ENCODE measurements at places on chromosomes 7 and 10.

GRCh38 chr10:120735773-120736371 lies 115.3 kb upstream of the WDR11 start:
- peak; percentile 31 for DNase-seq

GRCh38 chr10:116620423-116621400 lies at the start of gene PNLIPRP2:
Gene PNLIPRP2, plus strand, starts transcription at chr10:116620953.
- DNase-seq = no peak

DNA sequence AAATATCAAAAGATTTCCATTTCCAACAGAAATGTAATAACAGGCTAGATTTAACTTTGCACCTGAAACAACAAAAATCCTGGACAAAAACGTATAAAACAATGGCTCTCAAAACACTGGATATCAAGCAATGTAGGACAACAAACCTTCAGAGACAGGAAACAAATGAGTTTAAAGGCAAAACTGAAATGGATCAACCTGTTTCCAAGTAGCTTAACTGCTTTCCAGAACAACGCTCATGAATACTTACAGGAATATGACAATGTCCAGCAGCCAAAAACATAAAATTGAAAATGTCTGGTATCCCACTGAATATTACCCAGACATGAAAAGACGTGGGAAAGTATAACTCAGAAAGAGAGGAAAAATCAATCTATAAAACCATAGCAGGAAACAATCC lies 62.8 kb downstream of the CUBN start:
- DNase-seq = no peak

DNA sequence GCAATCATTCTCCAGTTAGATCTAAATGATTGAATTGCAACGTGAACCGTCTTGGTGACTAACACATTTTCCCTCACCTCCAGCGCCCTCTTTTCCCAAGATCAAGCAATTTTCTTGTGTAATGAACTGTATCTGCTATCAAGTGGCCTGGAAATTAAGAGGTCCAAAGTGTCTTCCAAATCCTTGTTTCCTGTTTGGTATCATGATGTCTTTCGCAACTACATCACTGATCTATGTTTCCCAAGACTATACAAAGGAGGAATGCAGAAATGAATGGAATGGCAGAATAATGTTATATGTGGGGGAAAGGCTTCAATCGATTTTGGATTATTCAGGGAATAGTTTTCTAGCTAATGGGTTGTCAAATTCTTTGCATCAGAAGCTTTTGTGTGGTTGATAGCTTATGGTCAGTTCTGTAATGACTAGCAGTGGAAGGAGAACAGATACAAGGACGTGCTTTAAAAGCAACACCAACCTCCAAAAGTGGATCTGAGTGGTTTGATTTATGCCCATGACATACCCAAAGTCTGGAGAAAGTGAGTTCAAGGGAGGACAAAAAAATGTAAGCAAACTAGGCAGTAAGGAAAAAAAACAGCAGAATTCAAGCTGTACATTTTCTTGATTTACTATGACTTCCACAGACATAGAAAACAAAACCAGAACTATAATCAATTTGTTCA lies 14.6 kb upstream of the ZEB1 start:
- DNase-seq = no peak

DNA sequence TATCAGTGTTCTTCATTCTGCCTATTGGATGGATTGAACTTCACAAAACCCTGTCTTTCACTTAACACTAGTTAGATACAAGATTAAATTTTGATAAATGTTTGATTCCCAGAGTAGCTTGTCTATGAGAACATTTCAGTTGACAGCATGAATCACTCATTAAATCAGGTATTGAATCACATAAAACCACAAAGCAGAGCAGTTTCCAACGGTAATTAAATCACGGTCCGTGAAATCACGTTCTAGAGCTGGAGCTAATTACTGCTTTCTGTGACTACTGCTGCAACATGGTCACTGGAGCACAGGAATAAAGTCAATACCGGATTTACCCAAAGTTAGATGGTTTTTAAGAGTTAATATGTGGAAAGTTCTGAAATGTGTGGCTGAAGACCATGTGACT lies 257.8 kb upstream of the PCDH15 start:
- no peak for DNase-seq

DNA sequence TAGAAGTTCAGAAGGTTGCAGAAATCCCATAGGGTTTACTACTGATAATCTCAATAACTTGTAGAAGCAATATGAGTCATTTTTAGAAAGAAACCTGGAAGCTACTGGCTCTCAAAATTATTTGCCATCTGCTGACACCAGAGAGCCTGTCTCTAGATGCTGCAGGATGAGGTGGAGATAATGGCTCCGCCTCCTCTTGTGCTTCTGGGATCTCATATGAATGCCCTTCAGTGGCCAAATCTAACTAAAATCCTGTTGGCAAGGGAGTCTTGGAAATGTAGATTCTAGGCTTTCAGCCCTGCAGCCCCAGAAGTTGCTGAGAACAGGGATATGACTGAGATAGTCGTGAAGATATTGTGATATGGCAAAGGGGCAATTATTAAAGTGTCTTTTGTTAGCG lies 348.1 kb downstream of the CCSER2 start:
- DNase-seq = no peak

- no peak for DNase-seq
Measured at GRCh38 chr10:47159361-47160260, 140.4 kb upstream of the GDF10 start.

GRCh38 chr7:130277763-130278643 lies 11.3 kb downstream of the CPA2 start:
- DNase-seq = peak; percentile 68

DNA sequence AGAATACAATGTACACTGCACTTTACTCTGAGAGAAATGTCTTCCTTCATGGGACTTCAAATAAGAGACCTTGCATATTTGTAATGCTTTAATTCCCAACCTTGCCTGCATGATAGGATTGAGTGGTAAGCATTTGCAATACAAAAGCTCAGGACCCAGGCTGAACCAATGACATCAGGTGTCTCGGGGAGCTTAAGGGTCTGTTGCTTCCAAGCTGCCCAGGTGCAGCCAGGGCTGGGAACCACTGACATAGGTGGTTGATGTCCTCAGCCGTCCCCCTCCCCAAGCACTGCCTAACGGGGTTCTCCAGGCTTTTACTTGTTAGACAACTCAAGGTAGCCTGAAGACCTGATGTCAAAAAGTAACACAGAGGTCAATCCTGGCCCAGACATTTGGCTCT lies 29.1 kb downstream of the FIGNL1 start:
- DNase-seq = no peak

GRCh38 chr10:97762816-97763215 lies 9.0 kb downstream of the SFRP5 start:
- DNase-seq = peak; percentile 86

DNA sequence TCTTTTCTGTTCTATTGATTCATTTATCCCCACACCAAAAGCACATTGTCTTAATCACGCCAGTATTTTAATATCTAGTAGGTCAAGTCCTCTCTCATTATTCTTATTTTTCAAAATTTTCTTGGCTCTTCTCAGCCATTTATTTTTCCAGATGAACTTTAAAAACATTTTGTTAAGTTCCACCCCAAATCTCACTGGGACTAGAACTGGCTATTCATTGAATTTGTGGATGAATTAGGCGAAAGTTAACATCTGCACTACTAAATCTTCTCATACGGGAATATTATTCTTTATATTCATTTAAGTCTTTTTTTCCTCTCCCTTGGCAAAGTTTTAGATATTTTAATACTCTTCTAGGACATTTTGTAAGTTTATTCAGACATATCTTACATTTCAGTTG lies 295.2 kb upstream of the MGMT start:
- DNase-seq = no peak

DNA sequence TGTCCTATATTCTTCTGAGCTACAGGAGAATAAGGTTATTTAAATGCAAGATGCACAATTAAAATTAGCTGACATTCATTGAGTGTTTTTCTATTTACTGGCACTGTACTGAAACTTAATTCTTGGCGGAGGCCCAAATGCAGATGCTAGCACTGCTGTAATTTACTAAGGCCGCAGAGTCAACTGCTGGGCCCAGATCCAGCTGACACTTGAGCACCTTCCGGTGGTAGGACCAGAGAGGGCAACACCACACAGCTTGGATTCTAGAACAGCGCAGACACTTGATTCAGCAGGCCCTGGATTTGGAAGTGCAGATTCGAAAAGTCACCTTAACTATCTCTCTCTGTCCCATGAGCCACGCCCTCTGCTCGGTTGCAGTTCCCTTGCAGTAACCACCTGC lies 228.6 kb upstream of the TMEM72 start:
- DNase-seq = no peak

DNA sequence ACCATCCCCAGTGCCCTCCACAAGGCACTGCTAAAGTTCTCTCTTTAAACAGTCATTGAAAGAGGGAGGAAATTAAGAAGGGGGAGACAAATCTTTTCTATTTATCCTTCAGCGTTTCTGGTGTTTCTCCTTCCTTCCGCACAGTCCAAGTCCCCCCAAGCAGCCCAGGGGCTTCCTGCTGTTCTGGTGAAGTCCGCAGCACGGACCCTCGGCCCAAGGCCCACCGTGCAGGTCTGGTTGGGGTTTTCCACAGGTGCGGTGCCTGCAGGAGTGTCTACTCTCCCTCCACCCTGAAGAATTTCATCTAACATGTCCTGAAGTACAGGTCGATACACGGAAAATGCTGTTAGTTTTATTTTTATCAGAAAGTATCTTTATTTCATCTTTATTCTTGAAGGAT lies 34.1 kb upstream of the KNDC1 start:
- DNase-seq = peak; percentile 4

DNA sequence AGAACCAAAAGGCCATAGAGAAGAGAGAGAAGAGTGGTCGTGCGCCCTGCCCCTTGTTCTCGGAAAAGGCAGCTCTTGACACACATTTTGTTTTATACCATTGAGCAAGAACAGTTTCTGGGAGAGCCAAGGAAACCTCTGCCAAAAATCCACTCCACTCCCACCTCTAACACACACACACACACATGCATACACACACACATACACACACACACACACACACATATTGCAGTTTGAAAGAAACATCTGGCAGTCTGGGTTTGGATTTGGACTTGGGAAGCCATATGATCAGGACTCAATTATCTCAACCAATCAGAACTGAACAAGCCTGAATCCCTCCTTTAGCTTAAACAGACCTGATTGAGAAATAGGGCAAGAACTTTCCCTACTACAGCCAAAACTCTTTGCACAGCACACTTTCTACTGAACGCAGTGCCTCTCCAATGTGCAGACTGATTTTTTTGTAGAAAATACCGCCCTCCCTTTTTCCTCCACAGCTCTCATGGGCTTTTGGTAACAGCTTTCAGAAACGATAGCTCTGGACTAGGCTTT lies 484.0 kb upstream of the ZWINT start:
- DNase-seq = no peak

DNA sequence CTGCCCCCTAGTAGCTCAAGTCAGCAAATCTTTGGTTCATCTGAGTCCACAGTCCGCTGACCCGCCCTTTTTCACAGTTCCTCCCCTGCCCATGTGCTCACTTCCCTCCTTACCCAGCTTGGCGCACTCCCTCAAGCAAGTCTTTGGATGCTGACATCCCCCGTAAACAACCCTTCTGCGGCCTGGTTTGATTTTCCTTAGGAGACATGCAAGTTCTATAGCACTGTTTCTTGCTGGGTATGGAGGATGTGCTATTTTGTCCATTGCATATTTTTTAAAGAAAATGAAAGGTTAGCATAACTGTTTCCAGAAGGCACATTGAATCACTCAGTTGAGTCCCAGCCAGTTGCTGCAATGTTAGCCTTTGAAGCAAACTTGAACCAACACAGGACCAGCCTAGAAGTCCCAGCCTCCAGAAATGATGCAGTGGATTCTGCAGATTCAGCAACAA lies 38.2 kb downstream of the HTRA1 start:
- DNase-seq = no peak

DNA sequence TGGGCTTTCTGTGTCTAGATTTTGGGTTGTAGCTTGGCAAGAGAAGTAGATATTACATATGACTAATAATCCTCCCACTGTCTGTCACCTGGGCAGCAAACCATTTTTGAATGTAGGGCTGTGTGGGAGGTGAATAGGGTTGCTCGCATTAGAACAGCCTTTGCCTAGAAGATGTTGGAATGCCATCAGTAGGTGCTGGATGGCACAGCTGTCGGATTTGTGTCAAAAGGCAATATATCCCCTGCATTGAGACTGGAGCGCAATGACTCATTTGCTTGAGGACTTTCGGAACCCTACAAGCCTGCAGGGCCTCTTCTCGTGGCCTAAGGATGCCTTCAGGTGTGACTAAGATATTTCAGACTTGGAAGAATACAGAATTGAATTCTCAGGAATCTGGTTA lies 323.8 kb downstream of the GPR158 start:
- no peak for DNase-seq

- no peak for DNase-seq
Measured at GRCh38 chr7:36960105-36960504, 235.8 kb upstream of the AOAH start.

- no peak for DNase-seq
Measured at GRCh38 chr7:117085275-117085674, 132.0 kb downstream of the ST7 start.

DNA sequence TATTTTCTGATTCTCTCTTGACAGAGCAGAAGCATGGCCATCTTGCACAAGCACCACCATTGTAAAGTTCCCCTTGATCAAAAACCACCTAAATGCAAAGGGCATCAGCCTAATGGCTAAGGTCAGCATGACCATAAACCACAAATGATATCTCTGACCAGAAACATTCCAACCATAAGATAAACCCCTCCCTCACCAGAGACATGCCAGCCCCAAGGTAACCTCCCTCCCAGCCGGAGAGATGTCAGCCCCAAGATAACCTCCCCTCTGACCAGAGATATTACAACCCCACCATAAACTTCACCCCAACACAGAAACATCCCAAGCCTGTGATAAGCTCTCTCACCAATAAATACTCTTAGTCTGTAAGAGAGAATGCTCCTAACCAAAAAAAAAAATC lies 72.1 kb upstream of the CDK1 start:
- DNase-seq = no peak

DNA sequence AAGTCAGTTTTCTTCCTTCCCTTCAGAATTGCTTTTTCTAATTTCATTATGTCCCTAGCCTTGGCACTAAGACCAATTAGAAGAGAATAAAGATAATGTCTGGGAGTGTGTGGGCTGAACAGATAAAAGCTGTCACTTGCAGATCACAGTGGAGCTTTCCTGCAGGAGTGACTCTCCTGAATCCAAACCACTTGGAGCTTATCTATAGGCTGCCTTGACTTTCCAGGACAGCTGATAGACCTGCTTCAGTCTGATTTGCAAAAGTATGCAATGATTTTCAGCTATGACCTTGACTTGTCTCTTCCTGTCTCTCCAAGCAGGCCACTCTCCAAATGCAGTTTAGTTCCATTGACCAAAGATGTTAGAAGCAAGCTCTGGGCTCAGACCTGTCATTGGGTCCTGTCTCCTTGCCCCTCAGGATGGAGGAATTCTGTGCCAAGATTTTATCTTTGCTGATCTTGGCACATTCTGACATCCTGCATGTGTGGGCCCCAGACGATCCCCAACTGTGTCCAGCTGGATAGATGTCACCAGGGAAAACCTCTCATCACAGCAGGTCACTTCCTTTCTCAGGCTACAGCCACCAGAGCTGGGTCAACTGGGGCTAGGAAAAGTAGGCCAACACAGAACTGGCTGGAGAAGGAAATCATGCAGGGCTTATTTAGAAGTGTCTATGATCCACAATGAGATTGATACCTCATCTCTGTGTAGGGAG lies 120.9 kb upstream of the ZNF438 start:
- no peak for DNase-seq

DNA sequence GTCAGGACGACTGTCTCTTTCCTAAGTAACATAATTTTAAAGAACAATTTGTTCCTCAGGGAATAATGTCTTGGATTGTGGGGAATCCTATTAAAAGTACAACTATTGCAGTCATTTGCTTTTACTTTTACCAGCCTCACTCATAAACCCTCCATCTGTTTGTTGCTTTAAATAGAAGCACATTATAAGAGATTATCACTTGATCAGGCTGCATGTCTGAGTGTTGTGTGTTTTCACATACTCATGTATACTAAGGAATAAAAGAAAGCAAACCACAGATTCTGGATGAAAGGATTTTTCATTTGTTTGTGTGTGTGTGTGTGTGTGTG lies 1077.8 kb downstream of the KCNMA1 start:
- no peak for DNase-seq

All from iPS-NIHi11 (cell line).